HT1080 (cell line): ENCODE measurements at places on chromosomes 2 and 18.

- no peak for DNase-seq
These were observed 144.7 kb downstream of the RNF144A start for GRCh38 chr2:7061921-7062320.

DNA sequence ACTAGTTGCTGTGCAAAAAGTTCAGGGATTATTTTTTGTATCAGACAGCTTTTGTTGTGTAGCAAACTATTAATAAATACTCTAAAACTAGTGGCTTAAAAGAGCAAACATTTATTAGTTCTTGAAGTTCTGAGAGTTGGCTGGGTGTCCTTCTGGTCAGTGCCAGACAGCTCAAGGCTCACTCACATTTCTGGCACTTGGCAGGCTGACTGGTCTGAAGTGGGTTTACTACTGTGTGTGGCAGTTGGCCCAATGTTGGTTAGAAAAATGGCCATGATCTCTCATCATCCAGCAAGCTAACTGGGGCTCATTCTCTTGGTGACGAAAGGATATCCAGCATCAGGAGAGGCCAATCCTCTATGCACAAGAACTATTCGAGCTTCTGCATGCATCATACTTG, 71.4 kb upstream of the ZNF385B start:
- no peak for DNase-seq

DNA sequence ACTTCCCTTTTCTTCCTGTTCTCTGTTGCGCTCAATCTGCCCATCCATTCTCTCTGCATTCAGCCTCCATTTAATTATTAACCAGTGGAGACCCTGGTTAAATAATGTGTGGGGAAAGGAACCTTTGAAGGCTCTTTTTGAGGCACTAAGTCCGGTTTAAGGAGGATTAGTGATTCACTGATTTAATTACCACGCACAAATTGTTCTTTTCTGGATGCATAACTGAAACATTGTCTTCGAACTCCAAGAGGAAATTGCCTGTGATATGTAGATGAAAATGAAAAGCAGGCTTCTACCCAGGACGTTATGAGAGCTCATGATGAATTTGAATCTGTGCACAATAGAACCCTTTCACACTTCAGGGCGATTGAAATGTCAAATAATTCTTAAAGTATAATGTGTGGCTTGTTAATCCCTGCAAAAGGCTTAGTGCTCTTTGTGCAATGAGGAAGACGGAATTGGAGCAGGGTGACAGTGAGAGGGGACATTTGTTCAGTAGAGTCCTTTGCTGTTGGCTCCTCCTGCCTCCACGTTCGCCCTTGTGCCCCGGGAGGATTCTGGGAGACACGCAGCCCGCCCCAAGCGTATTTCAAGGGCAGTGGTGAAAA, 51.1 kb upstream of the ZNF236 start:
- no peak for DNase-seq

GRCh38 chr2:181517685-181518301, 60.6 kb downstream of the ITGA4 start:
- DNase-seq: peak; percentile 7

GRCh38 chr18:24262087-24262486, 123.2 kb downstream of the CABYR start:
- no peak for DNase-seq

- DNase-seq: no peak
These were observed 13.7 kb upstream of the TTC39C start for GRCh38 chr18:24000613-24001490.

DNA sequence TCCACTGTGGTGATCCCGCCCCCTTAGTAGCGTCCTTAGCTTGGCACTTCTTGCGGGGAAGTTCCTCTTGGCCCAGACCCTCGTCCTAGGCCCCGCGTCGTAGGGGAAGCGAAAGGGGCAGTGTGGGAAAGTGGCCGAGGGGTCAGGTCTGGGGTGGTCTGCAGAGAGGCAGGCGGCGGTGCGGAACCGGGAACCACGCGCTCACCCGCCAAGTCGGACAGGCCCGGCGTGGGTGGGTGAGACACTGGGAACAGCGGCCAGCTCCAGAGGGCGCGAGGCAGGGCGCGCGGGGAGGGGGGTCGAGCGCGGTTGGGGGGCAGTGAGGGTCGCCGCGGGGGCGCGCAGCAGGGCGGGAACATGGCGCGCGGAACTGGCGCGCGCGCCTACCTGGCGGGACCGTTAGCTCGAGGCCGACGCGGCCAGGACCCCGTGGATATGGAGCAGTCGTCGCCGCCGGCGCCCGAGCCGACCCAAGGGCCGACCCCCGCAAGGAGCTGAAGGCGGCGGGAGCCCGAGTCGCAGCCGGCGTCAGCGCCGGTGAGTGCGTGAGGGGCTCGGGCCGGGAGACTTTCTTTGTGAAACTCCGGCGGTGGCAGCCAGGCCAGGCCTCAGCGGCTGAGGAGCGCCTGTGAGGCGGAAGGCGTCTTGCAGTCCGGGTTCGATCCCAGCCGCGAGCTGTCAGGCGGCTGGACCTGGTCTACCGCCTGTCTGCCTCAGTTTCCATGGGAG, 2896.7 kb upstream of the TEKT4 start:
- DNase-seq: no peak

DNA sequence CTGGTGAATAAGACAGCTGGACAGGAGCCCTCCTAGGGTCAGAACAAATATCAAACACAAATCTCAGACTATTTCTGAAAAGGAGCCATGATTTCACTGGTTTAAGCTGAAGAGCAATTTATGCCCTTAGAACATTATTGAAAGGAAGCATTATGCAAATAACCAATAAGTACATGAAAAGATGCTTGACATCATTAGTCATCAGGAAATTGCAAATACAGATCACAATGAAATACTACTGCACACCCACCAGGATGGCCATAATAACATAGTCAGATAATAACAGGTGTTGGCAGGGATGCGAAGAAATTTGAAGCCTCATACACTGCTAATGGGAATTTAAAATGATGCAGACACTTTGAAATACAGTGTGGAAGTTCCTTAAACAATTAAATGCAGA, 176.4 kb upstream of the RAB6C start:
- peak; percentile 71 for DNase-seq

GRCh38 chr2:195410074-195410671, 246.9 kb upstream of the SLC39A10 start:
- DNase-seq: no peak

- no peak for DNase-seq
These were observed 106.3 kb upstream of the B3GNT2 start for GRCh38 chr2:62089658-62090057.

DNA sequence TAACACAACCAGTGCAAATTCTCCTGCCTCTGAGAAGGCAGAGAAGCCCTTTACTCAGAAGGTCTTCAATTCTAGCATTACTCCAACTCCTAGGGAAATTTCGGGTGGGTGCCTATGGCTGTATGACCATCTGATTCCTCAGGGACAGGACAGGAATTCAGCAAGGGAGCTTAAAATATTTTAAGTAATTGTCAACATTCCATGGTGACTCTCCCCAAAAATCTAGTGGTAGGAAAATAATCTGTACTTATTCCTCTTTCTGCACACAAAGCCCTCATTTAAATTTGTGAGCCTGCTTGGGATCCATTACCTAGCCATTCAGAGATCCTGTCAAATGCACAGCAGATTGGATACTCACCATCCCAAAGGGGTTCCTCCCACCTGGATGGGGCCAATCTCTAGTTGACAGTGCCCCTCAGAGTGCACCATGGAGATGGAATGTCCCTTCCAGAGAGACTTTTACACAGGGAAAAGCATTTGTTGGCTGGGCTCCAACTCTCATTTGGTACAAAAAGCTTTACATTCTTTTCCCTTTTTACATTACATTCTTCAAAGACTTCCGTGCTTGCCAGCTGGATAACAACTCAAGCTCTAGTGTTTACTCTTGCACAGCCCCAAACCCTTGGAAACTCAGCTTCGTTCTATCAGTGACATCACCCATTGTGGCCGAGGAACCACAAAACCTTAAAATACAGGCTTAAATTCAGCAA, 3.1 kb upstream of the TMEM150A start:
- no peak for DNase-seq

DNA sequence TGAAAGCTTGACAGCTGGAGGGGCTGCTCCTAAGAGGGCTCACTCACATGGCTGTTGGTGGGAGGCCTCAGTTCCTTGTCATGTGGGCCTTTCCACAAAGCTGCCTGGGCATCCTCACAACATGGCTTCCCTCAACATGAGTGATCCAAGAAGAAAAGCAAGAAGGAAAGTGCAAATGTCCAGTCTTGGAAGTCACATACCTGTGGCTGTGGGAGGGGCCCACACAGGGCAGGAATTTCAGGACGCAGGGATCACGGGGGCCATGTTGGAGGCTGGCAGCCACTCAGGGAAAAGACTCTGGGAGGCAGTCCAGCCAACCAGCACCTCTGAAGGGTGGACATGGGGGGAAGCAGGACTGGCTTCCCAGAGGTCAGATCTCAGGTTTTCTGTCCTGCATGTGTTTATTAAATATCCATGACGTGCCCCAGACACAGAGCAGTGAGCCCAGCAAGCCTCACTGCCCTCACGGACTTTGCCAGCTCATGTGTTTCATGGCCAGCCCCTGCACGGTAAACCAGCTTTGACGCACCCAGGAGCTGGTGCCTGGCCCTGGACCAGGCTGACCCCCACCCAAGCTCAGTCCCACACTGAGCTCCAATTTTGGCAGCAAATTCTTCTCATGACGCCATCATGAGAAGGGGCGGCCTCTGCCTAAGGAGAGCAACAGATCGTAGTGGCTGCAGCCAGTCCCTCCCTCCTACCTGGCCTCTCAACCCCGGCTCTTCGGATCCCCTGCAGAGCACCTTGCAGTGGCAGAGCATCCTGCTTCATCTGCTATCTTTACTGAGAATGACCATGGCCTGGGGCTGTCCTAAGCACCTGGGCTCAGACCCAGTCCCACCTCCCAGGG, 34.7 kb upstream of the GPR17 start:
- no peak for DNase-seq

GRCh38 chr2:165456027-165456426, 13.5 kb upstream of the CSRNP3 start:
- DNase-seq: no peak

DNA sequence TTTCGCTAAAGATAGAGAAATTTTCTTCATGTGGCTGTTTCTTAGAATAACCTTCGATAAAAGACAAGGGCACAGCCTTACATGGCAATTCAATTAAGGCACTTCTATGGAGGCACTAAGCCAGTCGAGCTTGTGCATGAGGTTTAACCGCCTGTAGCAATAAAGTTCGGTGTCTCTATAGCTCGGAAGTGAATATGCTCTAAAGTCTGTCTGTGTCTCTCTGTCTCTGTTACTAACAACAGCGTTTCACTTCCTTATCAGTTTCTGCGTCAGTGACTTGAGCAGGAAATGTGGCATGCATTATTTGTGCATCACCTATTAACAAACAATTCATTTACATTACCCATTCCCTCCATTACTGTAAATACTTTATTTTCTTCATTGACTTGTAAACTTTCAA, 365.1 kb upstream of the NETO1 start:
- DNase-seq: no peak

DNA sequence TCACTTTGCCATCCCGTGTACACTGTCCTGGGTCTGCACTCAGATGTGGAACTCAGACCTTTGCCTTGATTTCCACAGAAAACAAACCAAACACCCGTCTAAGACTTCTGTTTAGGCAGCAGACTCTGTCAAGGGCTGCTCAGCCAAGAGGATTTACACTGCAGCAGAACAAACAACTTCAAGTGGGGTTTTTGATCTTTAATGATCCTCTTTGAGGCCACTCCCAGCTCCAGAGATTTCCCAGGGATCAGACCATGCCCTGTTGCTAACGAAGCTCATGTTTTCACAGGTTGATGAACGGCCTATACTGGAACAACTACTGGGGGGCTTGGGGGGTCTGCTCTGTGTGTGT, 52.5 kb upstream of the LGALSL start:
- no peak for DNase-seq

GRCh38 chr18:76483780-76484179, 11.3 kb downstream of the ZNF516 start:
- no peak for DNase-seq

DNA sequence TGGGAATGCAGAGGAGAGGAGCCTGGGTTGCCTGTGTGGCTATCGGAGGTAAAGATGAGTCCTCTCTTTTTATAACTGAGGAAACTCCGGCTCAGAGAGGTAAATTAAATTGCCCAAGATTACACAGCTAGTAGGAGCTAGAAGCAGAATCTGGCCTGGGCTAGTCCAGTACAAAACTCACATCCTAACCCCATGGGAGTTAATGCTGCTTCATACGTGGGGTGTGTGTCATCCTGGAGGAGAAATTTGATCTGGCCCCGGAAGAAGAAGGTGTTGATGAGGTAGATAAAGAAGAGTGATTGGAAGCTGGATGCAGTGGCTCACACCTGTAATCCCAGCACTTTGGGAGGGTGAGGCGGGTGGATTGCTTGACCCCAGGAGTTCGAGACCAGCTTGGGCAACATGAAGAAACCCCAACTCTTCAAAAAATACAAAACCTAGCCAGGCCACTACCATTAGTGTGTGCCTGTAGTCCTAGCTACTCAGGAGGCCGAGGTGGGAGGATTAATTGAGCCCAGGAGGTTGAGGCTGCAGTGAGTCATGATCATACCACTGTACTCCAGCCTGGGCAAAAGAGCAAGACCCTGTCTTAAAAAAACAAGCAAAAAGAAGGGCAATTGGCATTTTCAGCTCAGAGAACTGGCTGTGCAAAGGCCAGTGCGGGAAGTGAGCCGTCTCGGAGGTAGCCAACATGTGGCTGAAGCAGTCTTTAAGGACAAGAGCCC, 33.7 kb downstream of the CTIF start:
- no peak for DNase-seq

DNA sequence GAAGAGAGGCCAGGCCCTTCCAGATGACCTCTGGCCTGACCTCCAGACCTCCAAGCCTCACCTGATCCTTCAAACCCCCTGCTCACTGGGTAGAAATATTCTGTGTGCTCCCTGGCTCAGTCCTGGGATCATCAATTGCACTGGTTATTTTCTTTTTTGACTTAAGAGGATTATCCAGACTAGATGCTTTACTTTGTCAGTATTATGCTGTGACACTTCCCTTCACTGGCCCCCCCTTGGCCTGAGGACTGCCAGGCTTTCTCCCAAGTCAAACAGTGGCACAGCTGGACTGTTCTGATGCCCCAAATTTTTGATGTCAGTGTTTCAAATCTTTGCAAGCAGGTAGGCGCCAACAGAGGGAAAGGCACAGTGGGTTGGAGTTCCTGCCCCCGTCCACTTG, 156.3 kb upstream of the SKOR2 start:
- DNase-seq: no peak

DNA sequence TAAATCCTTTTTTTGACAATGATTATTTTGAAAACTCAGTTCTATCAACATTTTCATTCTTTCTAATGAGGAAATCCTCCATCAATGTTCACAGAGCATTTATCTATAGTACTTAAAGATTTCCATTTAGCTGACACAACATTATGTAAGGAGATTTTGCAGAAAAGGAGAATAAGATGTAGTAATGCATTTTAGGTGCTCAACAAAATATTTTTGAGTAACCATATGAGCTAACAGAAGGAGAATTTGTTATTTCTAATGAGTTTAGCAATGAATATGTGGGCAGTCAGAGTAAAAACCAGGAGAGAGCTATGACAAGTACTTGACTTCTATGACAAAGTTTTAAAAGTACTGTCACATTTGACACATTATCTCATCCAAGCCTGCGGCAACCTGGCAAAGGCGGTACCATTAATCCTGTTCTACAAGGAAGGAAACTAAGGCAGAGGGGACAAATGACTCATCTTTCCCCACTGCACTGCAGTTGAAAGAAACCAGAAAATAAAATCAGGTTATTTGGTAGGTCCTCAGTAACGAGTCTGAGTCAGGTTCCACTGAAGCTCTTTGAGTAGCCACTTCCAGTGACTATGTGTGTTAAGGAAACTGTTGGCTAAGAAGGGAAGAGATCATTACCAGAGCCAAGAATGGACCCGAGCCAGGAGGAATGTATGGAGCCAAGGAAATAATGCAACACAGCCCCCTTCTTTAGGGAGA, 134.1 kb upstream of the ITGB6 start:
- peak; percentile 43 for DNase-seq

- peak; percentile 19 for DNase-seq
These were observed 217.4 kb upstream of the DTNA start for GRCh38 chr18:34492652-34493051.
